ENCODE measurements at places on chromosomes 3 and 15.
A peak's percentile ranks its signal among the peaks of the same experiment; 100 is the strongest.

DNA sequence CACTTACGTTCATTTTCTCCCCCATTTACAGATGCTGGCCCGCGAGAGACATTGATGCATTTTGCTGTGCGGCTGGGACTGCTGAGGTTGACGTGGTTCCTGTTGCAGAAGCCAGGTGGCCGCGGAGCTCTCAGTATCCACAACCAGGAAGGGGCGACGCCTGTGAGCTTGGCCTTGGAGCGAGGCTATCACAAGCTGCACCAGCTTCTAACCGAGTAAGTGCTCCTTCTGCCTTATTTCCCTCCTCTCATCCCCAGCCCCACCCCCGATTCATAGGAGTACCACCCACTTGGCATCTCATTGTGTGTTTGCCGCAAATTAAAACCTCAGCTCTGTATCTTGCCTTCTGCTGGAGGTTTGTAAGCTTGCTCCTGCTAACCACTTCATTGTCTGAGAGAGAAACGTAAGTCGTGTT is 163.3 kb downstream of the AKAP13 start:
- DNase-seq: peak; percentile 8

GRCh38 chr15:66124651-66125050 is 128.9 kb downstream of the MEGF11 start:
- DNase-seq: no peak

GRCh38 chr3:85387913-85388505 is 429.2 kb downstream of the CADM2 start:
- peak; percentile 42 for DNase-seq

DNA sequence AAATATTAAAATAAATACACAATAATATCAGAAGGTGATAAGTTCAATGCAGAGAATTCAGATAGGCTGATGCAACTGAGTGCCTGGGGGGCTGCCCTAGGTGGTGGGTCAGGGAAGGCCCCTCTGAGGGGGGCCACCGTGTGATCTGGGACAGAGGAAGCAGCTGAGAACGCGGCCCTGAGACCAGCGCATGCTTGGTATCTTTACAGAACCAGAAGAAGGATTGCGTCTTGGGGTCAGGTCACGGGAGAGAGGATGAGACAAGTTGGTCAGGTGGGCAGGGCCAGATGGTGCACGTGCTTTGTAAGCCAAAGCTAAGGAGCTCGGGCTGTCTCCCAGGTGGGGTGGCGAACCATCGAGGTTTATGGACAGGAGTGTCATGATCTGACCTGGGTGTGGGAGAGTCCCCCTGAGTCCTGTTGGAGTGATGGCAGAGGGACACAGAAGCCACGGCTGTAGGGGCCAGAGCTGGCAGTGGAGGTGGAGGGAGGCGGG is 121.2 kb downstream of the ETFA start:
- DNase-seq: no peak

All from BE2C (cell line).